Right hindlimb (tissue), 1 donor: ENCODE measurements at places on chromosomes 7 and 10.

GRCh38 chr7:49774459-49775064 is 1.1 kb downstream of the VWC2 start:
- no peak for DNase-seq

- no peak for DNase-seq
Measured at GRCh38 chr10:110113670-110114337, 93.6 kb upstream of the MXI1 start.

DNA sequence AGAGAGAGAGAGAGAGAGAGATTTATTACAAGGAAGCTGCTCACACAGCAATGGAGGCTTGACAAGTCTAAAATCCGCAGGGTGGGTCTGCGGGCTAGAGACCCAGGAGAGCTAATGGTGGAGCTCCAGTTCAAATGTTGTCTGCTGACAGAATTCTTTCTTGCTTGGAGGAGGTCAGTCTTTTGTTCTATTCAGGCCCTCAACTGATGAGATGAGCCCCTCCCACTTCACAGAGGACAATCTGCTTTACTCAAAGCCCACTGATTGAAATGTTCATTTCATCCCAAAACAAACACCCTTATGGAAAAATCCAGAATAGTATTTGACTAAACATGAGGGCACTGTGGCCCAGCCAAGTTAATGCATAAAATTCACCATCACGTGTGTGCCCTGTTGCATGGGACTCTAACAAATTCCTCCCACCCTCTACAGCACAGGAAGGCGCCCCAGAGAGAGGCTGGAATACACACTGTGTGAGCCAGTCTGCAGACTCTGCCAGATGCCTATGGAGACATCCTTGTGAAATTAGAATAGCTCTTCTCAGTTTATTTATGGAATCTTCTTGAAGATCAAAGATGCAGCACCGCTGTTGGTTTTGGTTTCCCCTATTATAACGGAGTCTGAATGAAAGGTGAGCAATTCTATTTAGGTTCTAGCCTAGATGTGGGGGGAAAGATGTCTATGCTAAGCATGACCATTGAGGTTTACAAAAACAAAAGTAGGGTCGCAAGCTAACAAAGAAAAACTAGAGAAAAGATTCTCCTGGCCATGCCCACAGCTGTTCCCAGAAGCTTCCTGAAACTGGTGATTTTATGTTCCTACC is 123.0 kb upstream of the SFMBT2 start:
- no peak for DNase-seq

GRCh38 chr10:62186999-62187675 is 81.5 kb downstream of the RTKN2 start:
- DNase-seq, result no peak

GRCh38 chr7:140609646-140610045 is 31.0 kb downstream of the DENND2A start:
- DNase-seq, result no peak

- no peak for DNase-seq
Measured at GRCh38 chr10:60212195-60212594, 177.5 kb downstream of the ANK3 start.

DNA sequence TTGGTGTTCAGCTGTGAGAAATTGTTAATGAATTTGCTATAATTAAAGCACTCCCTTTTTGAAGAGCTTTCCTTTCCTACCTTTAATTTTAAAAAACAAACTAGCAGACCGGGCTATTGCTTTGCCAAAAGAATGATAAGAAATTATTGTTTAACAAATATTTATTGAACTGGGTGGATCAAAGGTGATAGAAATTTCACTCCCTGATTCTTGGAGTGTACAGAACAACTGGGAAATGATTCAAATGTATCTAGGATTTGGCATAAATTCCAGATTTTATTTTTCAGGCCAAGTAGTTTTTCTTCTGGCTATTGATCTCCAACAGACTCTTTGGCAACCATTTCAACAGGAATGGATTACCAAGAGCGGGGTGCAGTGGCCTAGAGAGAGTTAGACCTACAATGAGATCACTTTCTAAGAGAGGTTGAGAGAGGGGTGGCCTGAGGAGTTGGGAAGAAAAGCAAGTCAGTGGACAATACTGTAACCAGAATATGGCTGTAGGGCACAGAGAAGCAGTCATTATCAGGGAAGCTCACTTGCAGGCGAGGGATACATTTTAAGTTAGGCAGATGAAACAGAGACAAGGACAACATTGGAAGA is 71.9 kb downstream of the PLXDC2 start:
- no peak for DNase-seq
